ENCODE measurements at places on chromosomes 4 and X. TPM values are rescaled to one million over a fixed set of nuclear protein-coding genes. Genes with fewer than 3 reads are reported as not detected.
A peak's percentile ranks its signal among the peaks of the same experiment; 100 is the strongest.

Gene WDR17
- total RNA-seq: 0.25 TPM

Gene PPP2R2C
- total RNA-seq: 8.6 TPM

Gene IQSEC2
- total RNA-seq: 12.0 TPM

Gene SLC6A14
- total RNA-seq: not detected

Gene POLN
- 1.9 TPM for total RNA-seq

Gene EXOC1L
- not detected for total RNA-seq

Gene CNGA1
- total RNA-seq: not detected

Gene GLRB
- 11.2 TPM for total RNA-seq

Gene PDZD4
- 2.6 TPM for total RNA-seq

Gene CLIC2
- total RNA-seq: 13.6 TPM

Gene SPANXN3
- not detected for total RNA-seq

Gene GLRA3
- not detected for total RNA-seq

Gene NOX1
- not detected for total RNA-seq

Gene SSX3
- not detected for total RNA-seq

Gene SHOX
- total RNA-seq: not detected

Gene FGB
- not detected for total RNA-seq

Gene AWAT2
- total RNA-seq: not detected

Gene ASMT
- not detected for total RNA-seq

DNA sequence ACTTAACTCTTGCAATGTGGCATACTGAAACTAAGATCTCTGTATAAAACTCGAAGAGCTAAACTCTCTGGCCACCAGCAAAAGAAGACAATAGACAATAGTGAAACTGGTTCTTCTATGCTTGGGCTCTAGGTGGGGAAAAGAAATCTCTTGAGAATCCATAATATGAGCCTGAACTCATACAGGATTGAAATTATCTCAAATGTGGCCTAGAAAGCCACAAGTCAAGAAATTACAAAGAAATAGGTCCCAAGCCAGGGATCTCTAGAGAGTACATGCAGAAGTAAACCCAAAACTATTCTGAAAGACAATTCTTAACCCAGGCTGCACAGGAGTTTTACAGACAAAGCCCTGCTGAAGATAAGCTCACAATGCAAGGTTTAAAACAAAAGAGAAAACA is 127.4 kb downstream of the ANAPC10 start:
- no peak for DNase-seq

DNA sequence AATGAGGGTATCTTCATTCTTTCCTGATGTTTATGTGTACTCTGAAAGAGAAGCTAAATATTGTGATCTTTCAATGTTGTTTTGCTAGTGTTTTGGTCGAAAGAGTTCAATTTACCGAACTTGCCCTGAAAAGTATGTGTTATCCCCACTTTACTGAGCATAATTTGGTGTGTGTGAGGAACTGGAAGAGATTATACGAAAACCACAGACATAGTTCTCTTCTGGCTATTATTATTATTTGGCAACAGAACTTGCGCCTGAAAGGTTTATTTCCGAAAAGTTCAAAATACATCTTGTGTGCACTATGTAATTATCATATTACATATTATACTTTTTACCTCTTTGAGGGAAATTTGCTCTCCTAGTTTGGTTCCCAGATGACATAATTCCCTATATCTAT is 232.5 kb upstream of the INTU start:
- DNase-seq: no peak

DNA sequence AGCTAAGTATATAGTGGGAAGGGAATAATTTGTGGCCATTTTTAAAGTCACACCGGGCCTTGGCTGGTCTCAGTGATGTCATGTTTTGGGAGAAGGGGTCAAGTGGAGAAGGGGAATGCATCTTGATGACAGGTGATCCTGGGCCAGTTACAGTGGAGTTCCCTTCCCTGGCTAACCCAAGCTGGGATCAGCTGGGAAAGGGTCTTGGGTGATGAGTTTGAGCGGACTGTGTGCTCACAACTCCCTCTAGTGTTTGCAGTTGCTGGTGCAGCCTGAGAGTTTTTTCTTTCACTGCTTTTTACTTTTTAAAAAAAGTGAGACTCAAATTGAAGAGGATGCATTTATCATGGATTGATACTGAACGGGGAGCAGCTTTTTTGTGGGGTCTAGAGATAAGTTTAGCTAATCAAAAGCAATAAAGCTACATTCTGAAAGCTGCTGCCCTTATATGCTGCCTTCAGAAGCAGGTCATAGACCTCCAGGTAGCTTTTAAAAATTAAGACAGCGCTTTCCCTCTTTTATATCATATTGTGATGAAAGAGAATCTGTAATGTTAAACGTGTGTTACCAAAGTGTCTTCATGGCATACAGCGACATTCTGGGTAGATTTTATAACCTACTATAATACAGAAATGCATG is 164.7 kb downstream of the DCLK2 start:
- no peak for DNase-seq

- no peak for DNase-seq
Observed at GRCh38 chr4:133537780-133538281, 388.7 kb downstream of the PCDH10 start.

GRCh38 chrX:95145848-95146490 is 1472.0 kb downstream of the FAM133A start:
- DNase-seq: no peak

GRCh38 chr4:133273401-133273800 is 124.3 kb downstream of the PCDH10 start:
- DNase-seq: no peak

- DNase-seq: no peak
Observed at GRCh38 chr4:73721435-73721834, 18.9 kb upstream of the CXCL8 start.

- DNase-seq: peak; percentile 92
Observed at GRCh38 chrX:1453951-1454785, 1.5 kb upstream of the ASMTL start.

- DNase-seq: no peak
Observed at GRCh38 chr4:53421791-53422190, 44.4 kb downstream of the FIP1L1 start.

DNA sequence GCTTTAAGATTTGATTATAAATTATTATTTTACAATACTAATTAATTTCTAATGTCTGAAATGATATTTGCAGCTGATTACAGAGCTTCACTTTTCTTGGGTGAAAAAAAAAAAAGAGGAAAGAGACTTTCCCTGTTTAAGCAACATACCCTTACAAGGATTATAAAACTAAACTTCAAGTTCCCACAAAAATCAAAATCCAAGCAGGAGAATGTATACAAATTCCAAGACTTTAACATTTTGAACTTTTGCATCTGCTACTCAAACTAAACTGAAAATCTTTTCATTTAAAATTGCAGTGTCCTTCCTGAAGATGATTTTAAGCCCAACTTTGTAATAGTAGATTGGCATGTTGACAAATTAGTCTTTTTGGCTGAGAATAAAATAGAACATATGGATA is 742.4 kb upstream of the INTU start:
- DNase-seq: no peak

DNA sequence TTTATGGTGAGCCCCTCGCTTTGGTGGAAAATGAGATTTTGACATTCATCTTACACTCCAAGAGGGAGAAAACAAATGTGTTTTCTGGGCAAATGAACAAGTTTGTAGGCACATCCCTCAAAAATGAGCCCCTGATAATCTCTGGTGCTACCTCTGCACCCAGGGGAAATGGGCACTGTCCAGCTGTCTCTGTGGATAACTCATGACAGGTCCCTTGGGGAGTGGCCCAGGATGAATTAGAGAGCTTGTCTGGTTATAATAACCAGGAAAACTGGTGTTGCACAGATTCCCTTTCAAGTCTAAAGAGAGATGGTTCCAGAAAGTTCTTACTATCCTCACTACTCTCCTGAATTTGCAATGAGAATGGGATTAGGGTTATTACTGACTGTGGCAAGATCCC is 7.5 kb downstream of the RASL11B start:
- DNase-seq: no peak

DNA sequence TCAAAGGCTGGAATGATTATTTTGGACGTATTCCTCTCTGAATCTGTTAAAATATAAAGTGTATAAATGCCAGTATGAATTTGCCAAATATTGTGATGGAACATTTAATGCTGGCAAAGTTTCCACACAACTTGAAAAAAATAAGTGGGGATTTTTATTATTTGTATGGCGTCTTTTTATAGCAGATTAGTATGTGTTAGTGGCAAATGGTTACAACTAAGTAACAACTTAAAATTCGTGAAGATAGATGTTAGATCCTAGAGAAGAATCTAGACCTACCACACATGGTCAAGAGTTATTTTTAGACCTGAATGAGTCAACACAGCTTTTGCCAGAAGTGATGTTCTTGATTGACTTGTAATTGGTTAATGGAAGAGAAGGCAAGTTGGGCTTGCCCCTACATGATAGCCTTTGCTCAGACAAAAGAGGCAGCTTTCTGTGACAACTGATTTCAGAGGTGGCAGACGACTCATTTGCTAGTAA is 4.8 kb downstream of the CPE start:
- DNase-seq: no peak

GRCh38 chr4:130023088-130023487 is 927.1 kb downstream of the C4orf33 start:
- DNase-seq: no peak

DNA sequence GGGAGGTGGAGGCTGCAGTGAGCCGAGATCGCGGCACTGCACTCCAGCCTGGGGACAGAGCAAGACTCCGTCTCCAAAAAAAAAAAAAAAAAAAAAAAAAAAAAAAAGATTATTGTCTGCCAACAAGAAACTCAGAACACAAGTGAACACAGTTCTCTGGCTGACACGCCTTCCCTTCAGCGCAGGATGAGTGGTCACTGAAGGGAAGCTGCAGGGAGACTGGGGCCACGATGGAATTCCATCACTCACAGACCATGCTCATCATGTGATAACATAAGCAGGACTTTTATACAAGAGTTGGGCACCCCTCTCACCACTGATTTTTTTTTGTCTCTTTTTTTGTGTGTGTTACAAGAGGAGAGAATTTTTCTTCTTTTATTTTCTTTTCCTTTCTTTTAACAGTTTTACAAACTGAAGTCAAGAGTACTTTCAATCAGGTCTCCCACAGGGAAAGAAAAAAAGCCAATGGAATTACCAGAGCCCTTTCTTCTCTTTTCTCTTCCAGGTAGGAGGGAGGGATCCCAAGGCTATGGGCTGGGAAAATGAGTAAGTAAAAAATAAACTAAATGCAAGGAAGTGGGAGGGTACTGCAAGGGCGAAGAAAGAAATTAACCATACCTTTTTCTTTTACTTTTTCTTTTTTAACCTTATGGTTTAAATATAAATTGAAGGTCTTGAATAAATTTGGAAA is 435.6 kb downstream of the GPM6A start:
- no peak for DNase-seq

- no peak for DNase-seq
Observed at GRCh38 chr4:26468977-26469376, 21.3 kb downstream of the CCKAR start.

DNA sequence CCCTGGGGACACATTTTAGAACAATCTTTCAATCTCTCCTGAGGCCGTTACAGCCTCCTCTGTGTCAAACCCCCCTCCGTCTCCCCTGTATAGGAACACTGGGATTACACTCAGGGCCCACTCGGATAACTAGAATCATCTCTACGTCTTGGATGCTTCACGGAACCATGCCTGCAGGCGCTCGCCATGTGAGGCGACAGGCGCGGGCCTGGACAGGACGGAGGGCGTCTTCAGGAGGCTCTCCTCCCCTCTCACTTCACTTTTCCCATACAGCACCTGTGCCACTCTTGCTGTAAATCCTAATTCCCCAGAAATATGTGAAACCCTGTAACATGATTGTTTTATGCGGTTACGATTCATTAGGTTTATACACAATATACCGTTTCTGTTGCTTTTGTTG is 4.0 kb upstream of the IDUA start:
- peak; percentile 15 for DNase-seq

GRCh38 chr4:154988511-154988910 is 207.4 kb downstream of the RBM46 start:
- no peak for DNase-seq

GRCh38 chr4:99848591-99849001 is 32.0 kb downstream of the DAPP1 start:
- DNase-seq: no peak

- peak; percentile 71 for DNase-seq
Observed at GRCh38 chrX:153662266-153662665, 11.3 kb downstream of the PNCK start.

- no peak for DNase-seq
Observed at GRCh38 chr4:184889666-184890335, 64.0 kb upstream of the ACSL1 start.

DNA sequence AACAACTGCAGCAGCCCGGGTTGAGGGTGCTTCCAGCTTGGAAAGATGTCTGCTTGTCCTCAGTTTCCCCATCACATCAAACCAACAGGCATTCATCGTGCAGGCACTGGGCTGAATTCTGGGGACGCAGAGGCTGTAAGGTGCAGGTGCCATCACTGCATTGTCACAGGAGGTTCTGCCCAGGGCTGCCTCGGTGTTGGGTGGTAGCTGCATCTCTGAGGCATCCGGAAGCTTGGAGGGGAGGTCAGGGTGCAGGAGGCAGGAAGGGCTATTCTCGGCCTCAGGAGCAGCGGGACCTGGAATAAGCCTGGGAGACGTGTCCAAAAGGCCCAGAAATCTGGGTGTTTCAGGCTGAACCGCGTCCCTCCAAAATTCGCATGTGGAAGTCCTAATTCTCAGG is 134.6 kb downstream of the HMX1 start:
- no peak for DNase-seq

DNA sequence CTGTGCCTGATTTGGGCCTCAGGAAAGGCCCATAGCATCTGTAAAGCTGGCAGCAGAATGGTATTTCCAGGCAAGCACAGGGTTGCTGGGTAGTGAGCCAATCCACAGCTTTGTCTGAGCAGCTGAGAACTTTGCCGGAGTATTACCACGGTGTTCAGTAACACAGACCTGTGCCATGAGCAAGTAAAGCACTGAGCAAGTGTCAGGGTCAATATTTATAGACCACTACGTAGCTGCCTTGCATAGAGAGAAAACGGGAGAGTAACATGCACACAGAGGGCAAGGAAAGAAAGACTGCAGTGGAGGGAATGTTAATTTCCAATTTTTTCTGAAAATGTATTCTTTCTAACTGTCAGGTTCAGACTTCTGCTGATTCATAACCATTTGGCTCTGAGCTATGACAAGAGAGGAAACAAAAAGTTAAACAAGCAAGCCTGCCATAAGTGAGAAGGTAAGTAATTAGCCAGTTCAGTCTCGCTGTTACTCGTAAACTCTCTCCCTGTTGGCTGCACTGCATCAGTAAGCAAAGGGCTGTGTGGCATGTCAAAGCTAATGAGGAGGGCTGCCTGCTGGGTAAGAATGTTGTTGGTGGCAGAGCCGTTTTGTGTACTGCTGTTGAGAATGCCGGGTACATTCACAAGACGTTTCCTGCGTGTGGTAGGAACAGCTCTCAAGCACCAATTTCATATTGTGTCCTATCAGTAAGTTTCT is 238.1 kb downstream of the BMPR1B start:
- no peak for DNase-seq

DNA sequence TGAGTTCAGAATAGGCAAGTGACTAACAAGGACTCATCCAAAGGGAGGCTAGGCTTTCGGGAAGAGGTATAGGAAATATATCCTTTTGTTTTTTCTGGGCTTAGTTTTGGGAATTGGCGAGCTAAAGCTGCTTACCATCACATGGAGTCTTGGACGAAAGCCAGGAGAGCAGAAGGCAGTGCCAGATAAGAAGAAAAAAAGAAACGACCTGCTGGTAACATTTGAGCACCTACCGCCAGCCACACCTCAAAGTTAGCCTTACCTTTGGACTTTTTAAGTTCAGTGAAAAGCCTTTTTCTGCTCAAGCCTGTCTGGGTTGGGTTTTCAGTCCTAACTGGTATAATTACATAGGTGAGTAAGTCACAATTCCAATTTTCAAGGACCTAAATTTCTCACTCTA is 85.1 kb upstream of the LCORL start:
- DNase-seq: no peak
